ENCODE measurements at places on chromosomes 5 and 9. TPM values are rescaled to one million over a fixed set of nuclear protein-coding genes. Genes with fewer than 3 reads are reported as not detected.

GRCh38 chr5:62486672-62487071, 74.1 kb downstream of the IPO11 start:
- no peaks in the 10 kb centered on the region for H3K4me1 ChIP-seq
- no peak overlapping the region for H3K27ac ChIP-seq
- no peak for DNase-seq
- H3K36me3 ChIP-seq = no peaks in the 10 kb centered on the region

The SLC36A2 gene
- total RNA-seq = not detected

The C5orf58 gene
- total RNA-seq = not detected

The SHOC1 gene
- 13.6 TPM for total RNA-seq

DNA sequence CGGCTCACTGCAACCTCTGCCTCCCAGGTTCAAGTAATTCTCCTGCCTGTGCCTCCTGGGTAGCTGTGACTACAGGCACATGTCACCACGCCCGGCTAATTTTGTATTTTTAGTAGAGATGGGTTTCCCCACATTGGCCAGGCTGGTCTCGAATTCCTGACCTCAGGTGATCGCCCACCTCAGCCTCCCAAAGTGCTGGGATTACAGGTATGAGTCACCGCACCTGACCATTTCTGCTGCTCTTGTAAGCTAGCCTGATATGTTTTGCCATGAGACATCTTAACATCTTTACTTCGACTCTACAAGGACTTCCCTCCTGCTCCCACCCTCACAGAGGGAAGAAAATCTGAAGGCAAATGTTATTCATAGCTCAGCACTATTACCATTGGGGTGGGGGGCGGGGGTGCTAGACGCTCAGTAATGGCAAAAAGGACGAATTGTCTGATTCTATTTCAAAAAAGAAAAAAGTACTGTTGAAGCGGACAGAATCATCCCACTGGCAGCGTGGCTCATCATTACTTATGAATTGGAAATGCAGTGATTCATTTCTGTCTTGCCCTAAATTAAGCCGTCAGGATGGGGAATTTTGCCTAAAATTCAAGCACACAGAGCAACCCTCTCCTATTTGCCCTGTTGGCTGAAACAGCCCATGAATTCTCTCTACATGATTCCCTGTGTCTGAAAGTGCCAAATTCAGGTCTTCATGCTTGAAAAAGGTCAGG, 46.4 kb upstream of the WWC1 start:
- no peaks in the 10 kb centered on the region for H3K27me3 ChIP-seq
- no peak overlapping the region for H3K27ac ChIP-seq
- H3K4me3 ChIP-seq = no peak overlapping the region

All from prostate gland (tissue), 2 donors.